ENCODE measurements at places on chromosomes 6 and 20.

DNA sequence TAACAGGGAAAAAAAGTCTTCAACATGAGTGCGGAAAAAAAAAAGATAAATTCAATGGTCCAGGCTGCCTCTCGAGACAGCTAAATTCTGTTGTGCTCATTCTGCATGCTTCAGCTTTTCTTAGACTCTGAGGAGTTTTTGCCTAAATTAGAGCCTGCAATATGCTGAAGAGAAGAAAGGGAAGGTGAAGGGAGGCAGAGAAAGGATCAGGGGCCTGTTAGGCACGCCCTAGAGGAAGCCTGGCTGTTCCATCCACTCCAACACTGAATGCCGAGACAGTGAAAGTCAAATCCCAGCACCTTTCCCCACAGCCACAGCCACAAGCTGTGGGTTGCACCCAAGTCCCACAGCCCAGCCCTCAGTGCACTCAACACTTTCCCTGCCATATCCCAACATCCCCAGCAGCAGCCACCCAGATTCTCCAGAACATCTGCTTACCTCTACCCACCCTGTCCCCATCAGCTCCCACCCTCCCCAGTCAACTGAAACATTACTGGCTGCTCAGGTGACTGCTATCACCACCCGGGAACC is 37.3 kb downstream of the PREX1 start:
- DNase-seq = no peak

- peak; percentile 74 for DNase-seq
Measured at GRCh38 chr20:34938466-34939163, 17.0 kb downstream of the GSS start.

GRCh38 chr6:3794092-3794491 is 42.6 kb upstream of the PXDC1 start:
- no peak for DNase-seq

- DNase-seq = no peak
Measured at GRCh38 chr6:13762611-13763441, 51.2 kb upstream of the RANBP9 start.

- no peak for DNase-seq
Measured at GRCh38 chr6:9789201-9789600, 625.7 kb downstream of the TFAP2A start.

GRCh38 chr6:159092631-159093030 is 47.8 kb upstream of the TAGAP start:
- DNase-seq = no peak

DNA sequence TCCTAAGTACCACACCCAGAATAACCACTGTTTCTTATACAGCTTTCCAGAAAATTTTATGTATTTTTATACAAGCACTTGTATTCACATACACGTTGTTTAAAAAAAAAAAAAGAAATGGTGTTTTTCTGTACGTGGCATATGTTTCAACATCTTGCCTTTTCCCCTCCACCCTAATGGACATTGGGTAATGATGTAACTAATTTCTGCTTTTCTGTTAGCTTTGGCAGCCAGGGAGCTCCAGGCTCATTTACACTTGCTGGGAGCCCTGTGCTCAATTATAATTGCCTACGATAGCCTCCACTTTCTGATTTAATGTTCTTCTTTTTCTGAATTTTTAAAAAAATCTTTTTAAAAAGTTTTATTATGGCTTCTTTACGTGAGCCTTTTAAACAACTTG is 352.4 kb downstream of the UTRN start:
- DNase-seq = no peak

- DNase-seq = no peak
Measured at GRCh38 chr6:134073161-134073560, 20.7 kb upstream of the SLC2A12 start.

GRCh38 chr6:101758368-101758767 is 364.9 kb downstream of the GRIK2 start:
- DNase-seq = no peak

DNA sequence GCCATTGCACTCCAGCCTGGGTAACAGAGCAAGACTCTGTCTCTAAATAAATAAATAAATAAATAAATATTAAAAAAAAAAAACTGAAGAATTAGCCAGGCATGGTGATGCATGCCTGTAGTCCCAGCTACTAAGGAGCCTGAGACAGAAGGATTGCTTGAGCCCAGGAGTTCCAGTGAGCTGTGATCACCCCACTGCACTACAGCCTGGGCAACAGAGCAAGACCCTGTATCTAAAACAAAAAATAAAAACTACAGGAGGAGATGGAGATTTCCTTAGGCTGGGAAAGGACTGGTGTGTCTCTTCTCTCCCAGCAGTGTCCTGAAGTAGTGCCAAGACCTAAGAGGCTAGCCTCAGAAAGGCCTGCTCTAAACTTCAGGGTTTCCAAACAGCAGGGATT is 8.1 kb upstream of the GTF3C6 start:
- DNase-seq = no peak

GRCh38 chr6:127483399-127484055 is 24.3 kb upstream of the KIAA0408 start:
- no peak for DNase-seq

GRCh38 chr6:42350911-42351310 is 100.8 kb downstream of the TRERF1 start:
- no peak for DNase-seq

All from left ventricle myocardium inferior (tissue), 1 donor.